ENCODE measurements at places on chromosomes 4 and X.
A peak's percentile ranks its signal among the peaks of the same experiment; 100 is the strongest.

GRCh38 chr4:127311371-127311770, 321.4 kb upstream of the INTU start:
- no peak for ATAC-seq

- peak; percentile 55 for ATAC-seq
Measured at GRCh38 chr4:22091352-22091717, 142.8 kb upstream of the KCNIP4 start.

DNA sequence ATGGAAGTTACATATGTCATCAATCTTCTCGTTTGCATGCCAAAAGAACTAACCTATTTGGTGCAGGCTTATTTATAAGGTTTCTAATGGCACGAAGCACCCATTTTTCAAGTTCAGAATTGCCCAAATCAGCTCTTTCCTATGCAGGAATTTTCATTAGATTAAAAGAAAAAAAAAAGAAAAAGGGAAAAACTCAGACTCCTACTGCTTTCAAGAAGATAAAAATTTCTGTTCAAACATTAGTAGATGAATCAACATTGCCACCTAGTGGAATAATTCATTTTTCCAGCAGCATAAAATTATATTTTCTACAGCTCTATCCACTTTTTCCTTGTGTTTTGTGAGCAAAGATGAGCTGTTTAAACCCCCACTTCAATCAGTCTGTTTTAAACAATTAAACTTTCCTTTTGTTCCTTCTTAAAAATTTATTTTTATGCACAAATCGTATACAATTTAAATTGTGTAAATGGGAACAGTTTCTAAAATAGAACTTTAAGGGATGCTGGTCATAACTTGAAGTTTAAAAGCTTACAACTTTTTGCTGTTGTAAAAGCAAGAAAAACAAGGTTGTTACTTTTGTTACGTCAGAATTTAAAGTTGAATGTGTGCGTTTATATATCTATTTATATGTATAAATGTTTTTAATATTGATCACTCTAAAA, 309.9 kb downstream of the ARAP2 start:
- ATAC-seq = peak; percentile 63

DNA sequence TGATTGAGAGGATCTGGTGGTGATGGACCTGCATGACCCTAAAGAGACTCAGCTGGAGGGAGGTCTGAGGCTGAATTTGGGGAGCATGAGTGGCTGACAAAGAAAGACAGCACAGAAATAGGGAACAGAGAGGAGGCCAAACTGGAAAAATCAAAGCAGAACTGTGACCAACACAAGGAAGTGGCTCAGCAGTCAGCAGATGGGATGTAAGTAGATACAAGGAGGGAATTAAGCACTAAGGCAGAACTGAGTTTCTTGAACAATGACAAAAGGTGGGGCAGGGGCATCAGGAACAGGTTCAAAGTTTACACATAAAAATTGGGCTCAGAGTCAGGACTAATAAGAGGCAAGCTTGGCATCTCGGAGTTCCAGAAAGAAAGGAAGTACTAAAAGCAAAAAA, 144.3 kb upstream of the KLF3 start:
- ATAC-seq = no peak

GRCh38 chr4:43238585-43238984, 346.1 kb downstream of the GRXCR1 start:
- no peak for ATAC-seq

- ATAC-seq = no peak
Measured at GRCh38 chr4:153763404-153763803, 3.6 kb upstream of the RNF175 start.

DNA sequence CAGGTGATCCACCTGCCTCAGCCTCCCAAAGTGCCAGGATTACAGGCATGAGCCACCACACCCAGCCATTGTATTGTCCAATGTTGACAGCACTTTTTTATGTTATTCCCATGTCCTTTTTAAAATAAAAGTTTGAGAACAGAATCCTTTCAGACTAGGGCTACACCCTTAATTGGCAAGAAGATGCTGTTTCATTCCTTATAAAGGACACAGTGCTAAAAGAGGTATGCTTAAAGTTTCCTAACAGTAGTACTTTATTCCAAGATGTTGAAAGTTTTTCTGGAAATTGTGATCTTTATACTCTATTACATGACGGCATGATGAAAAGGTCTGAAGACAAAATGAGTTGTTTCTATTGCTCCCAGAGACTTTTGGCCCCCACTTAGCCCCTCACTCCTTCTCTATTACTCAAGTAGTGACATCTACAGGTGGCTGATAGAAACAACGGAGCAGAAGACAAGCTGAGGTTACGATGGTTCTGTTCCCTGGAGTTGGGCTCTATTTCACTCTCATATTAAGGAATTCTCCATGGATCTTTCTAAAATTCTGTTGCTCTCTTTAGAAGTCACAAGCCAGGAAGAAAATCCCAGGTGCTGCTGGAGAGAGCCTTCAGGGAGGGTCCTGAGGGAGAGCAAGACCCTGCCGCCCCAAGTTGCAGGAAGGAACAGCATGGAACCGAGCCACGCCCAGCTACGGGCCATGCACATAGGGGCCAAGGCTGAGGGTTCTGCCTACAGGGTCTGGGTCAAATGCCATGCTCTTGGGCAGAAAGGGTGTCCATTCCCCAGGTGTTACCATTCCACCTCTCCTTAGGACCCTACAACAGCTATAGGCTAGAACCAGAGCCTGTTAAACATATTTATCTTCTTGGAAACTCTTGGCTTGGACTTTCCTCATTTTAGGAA, 22.8 kb downstream of the RPL9 start:
- 0 out of 3 replicates have a peak, but pooled peaks have one; percentile 32 for ATAC-seq

DNA sequence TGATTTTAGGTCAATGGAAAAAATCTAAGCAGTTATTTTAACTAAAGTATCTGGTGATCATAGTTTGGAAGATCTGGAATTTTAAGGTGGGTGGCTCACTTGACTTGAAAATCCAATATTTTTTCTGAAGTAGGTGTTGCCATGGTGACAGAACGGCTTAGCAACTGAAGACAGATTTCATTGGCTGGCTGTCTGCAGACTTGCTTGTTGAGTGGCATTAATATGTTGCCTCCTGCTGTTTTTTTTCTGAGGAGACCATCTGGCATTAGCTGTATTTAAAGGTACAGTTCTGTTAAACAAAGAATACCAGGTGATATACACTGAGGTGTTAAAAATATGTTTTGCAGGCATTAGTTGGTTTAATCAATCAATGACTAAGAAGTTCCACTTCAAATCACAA, 19.8 kb downstream of the CPE start:
- peak; percentile 80 for ATAC-seq

DNA sequence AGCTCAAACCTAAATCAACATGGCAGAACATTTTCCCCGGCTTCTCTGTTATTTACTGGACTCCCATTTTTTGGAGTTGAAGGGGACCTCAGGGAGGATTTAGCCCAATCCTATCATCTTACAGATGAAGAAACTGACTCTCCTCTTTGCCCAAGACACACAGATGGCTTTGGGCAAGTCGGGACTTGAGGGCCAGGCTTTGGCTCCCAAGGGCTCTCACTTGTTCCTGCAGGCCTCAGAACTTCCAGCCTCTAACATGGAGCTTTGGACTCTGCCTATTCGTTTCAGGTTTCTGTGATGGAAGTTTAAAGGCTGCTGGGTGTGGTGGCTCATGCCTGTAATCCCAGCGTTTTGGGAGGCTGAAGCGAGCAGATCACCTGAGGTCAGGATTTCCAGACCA, 59.5 kb downstream of the RHOH start:
- ATAC-seq = no peak

GRCh38 chr4:87281603-87282002, 41.1 kb downstream of the HSD17B13 start:
- ATAC-seq = no peak

- ATAC-seq = no peak
Measured at GRCh38 chr4:15779809-15780208, 1.7 kb downstream of the CD38 start.

DNA sequence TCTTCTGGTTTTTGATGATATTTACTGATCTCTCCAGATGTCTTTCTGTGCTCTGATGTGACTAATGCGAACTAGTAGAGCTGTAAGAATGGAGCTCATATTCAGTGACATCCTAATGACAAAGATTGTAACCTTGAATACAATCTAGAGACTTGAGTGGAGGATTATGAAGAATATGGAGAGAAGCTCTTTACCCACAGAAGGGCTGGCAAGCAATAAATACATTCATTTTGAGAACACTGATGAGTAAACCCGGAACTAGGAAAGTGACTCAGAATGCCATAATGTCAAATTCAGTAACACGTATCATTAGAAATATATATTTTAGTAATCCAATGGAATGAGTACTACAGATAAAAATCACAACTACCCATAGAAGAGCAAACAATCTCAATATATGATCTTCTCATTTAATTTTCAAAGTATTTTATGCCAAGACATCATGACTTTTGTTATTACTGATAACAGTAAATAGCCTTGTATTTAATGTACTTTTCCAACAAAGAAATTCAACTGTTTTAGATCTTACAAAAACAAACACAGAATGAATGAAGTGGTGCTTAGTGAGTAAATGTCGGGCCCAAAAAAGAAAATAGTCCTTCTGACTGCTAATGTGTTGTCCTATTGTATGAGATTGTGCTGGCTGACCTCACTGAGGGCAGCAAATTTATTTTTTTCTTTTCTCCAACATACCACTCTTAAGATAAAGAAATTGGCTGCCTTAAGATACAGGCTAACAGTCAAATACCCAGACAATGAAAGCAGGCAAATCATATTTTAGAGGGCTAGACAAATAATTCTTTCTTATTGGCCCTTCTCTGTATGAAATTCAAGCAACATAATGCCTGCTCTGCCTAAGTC, 49.2 kb upstream of the HDAC8 start:
- peak; percentile 66 for ATAC-seq

GRCh38 chr4:15333692-15334633, 93.9 kb upstream of the C1QTNF7 start:
- peak; percentile 76 for ATAC-seq

DNA sequence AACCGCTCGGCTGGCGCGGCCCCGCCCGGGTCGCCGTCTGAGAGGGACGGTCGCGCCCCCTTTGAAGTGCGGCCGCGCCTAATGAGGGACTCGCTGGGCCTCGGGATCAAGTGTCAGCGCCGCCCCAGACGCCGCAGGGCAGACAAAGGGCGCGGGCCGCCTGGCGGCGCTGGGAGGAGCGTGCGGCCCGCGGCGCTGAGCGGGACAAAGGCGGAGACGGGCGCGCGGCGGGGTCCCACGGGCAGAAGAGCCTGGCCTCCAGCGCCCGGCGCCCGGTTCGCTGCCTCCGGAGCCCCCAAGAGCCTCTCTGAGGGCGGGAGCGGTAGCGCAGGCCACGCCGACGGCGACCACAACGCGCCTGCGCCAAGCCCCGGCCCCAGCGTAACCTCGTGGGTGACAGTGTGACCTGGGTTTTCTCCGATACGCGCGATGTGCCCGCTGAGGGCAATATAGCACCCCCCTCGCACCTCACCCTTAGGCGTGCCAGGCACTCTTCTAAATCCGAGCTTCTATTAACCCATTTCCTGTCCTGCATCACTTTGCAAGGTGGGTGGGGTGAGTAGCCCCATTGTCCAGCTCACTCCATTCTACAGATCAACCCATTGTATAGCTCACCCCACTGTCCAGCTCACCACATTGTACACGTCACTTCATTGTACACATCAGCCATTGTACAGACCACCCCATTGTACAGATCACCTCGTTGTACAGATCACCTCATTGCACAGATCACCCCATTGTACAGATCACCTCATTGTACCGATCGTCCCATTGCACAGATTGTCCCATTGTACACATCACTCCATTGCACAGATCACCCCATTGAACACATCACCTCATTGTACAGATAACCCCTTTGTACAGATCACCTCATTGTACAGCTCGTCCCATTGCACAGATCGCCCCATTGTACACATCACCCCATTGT, 33.7 kb upstream of the STX18 start:
- peak; percentile 94 for ATAC-seq

DNA sequence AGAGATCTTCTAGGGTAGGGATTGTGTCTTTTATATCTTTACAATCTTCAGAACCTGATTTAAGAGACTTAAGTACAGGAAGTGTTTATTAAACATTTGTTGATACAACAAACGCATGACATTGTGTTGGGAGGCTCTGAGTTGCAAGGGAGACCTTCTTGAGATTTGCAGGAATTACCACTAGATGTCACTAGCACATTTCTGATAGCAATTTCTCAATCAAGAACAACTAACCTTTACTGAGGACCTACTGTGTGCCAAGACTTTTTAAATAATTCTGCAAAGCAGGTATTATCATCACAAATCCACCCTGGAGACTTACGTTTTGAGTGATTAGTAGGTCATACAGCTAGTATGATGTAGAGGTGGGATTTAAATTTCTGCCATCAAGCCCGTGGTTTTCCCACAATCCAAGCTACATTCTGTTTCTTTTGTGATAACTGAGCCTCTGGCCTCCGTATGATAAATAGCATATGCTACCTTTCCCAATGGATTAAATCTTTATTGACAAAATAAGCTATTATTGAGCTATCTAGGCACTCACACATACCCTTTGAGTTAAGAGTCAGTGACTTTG, 986.0 kb downstream of the CCSER1 start:
- peak; percentile 31 for ATAC-seq

- no peak for ATAC-seq
Measured at GRCh38 chr4:158799856-158800255, 31.0 kb downstream of the FNIP2 start.

DNA sequence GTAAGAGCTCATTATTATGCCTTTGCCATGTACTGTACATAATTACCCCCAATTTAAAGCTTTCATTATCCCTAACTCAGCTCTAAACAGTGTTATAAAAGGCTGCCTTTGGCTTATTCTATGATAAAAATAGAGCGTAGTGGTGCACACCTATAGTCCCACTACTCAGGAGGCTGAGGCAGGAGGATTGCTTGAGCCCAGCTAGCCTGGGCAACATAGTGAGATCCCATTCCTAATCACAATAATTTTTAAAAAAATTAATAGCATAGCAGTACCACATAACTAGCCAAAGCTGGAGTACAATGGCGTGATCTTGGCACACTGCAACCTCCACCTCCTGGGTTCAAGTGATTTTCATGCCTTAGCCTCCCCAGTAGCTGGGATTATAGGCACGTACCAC, 112.4 kb downstream of the PDS5A start:
- ATAC-seq = no peak

DNA sequence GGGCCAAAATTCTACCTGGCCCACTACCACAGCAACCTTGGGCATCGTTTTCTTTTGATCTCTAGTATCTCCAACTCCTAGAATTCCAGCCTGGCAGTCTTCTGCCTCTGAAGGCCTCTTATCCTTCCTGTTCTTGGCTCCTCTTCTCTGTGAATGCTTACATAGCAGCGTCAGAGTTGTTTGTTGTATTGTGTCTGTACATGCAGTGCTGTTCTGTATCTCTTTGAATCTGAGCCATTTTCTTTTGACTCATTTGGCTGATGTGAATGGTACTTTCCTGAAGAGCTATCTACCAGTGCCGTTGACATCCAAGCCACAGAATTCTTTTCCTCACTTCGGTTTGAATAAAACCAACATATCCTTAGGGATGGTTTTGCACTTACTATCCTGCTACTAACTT, 79.2 kb downstream of the TMEM164 start:
- peak; percentile 78 for ATAC-seq

DNA sequence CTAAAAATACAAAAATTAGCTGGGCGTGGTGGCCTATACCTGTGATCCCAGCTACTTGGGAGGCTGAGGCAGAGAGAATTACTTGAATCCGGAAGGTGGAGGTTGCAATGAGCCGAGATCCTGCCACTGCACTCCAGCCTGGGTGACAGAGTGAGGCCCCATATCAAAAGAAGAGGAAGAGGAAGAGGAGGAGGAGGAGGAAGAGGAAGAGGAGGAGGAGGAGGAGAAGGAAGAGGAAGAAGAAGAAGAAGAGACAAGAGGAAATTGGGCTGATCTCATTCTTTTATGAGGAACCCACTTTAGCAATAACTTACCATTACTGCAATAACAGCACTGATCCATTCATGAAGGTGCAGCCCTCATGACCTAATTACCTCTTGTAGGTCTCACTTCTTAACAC, 138.9 kb upstream of the GIMD1 start:
- ATAC-seq = no peak

GRCh38 chr4:88753658-88754571, 56.3 kb upstream of the NAP1L5 start:
- ATAC-seq = no peak
